ENCODE measurements at places on chromosomes 2 and 18. TPM values are rescaled to one million over a fixed set of nuclear protein-coding genes. Genes with fewer than 3 reads are reported as not detected.

Gene SLC39A10
- 57.0 TPM for total RNA-seq

Gene CIB4
- total RNA-seq: not detected

Gene CHRNG
- not detected for total RNA-seq

Gene HJURP
- total RNA-seq: 14.3 TPM

Gene DPP4
- total RNA-seq: not detected

DNA sequence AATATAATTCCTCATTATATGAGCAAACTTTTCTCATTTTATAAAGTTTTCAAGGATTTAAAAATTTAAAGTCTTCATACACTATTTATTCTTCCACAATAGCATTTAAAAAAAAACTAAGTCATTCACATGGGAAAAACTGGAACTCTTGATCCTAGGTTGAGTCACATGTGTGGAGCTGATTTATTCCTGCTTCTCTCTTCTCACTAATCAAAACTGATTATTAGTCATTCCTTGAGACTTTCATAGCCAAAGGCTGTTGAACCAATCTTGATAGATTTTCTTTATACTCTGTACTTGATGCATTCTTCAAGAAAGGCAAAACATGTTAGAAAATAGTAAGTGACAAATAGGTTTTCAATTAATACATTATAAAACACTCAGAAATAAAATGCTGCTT is 27.4 kb downstream of the NR4A2 start:
- DNase-seq: no peak

DNA sequence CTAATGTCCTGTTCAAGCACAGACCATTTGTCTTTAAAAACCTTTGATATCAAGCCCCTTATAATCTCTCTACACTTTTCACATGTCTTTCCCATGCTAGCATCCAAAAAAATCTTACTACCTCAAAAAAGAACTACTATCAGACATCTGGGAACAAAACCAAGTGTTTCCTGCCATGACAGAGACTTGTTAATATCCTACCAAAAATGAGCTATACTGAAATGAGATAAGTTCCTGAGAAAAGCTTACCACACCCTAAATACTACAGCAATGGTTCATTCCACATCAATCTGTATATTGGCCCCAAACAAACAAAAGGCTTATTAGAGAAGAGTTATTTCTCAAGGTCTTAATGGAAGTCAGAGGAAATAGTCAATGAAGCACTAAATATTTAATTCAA is 230.1 kb downstream of the DYM start:
- peak; percentile 26 for DNase-seq

DNA sequence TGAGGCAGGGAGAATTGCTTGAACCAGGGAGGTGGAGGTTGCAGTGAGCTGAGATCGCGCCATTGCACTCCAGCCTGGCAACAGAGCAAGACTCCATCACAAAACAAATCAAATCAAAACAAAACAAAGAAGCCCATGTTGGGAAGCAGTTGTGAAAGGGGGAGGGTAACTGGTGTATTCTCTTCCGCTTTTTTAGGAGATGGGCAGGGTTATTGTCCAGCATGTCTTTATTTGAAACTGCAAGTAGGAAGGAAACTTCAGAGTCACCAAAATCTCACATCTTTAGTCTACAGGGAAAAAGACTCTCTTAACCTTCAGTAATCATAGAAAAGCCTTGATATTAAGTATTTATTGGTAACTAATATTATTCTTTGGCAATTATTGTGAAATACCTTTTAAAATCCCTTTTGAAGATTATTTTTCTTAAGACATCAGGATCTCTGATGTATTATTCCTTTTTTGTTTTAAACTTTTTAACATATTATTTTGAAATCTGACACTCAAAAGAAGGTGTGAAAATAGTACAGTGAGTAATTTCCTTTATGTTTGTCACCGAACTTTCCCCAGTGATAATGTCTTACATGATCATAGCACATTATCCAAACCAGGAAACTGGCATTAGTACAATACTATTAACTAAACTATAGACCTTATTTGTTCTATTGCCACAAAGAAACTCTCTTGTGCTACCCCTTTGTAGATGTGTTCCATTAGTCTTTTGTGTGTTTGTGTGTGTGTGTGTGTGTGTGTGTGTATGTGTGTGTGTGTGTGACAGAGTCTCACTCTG is 84.3 kb upstream of the LTBP1 start:
- no peak for DNase-seq

GRCh38 chr2:59713577-59713976 is 839.9 kb downstream of the BCL11A start:
- no peak for DNase-seq

DNA sequence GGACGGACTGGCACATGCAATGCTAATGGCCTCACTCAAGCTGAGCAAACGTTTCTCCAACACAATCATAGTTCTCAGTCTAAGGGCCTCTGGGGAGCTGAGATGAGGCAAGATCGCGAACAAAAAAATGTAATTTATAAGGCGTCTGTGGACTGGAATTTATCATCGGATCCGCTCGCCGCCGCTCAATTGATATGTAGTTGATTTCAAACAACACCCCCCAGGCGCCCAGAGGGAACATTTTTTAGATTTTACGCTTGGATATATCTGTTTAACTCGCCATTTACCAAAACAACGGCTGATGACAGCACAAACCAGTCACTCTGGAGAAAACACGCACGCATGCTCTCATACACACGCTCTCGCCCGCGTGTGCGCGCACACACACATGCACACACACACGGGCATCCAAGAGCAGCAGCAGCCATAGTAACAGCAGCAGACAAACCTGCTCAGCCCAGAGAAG is 335.8 kb downstream of the SMAD2 start:
- DNase-seq: no peak

DNA sequence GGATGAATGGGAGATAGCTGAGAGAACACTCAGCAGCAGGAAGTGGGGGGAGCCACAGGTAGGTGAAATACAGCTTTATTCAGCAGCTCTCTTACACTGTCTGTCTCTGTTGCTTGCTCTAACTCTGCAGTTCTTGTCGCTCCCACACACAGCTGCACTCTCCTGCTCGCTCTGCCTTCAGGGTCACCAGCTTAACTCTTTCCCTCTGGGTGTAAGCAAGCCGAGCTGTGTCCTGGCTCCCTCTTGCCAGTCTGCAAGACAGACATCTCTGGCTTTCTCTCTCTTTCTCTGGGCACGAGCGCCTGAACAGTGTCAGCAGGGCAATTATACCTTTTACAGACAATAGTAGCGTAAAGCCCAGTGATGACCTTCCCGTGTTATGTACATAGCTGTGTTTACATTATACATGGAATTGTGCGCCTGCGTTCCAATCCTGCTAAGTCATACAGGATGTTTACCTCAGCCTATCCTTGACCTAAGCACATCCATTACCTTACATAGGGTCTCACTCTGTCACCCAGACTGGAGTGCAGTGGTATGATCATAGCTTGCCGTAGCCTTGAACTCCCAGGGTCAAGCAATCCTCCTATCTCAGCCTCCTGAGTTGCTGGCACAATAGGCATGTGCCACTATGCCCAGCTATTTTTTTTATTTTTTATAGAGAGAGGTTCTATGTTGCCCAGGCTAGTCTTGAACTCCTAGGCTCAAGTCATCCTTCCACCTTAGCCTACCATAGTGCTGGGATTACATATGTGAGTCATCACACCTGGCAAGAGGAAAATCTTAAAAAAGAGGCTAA is 57.8 kb upstream of the CHN1 start:
- no peak for DNase-seq

GRCh38 chr2:206145665-206146064 is 13.6 kb downstream of the NDUFS1 start:
- DNase-seq: no peak

DNA sequence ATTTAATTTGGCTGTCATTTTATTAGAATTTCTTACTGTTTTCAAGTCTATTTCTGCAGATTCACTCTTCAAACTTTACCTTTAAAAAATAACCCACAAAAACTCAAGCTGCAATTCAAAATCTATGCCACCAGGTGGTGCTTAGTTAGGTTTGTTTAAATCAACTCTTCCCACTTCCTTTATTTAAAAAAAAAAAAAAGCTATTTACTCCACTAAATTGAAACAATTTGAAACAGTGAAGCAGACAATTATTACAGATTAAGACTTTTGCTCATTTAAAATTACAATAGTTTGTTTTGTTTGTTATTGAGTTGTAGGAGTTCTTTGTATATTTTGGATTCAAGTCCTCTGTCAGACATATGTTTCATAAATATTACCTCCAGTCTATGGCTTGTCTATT is 300.0 kb downstream of the PDE11A start:
- peak; percentile 48 for DNase-seq

- DNase-seq: no peak
Observed at GRCh38 chr2:147774805-147775204, 70.0 kb upstream of the ACVR2A start.

DNA sequence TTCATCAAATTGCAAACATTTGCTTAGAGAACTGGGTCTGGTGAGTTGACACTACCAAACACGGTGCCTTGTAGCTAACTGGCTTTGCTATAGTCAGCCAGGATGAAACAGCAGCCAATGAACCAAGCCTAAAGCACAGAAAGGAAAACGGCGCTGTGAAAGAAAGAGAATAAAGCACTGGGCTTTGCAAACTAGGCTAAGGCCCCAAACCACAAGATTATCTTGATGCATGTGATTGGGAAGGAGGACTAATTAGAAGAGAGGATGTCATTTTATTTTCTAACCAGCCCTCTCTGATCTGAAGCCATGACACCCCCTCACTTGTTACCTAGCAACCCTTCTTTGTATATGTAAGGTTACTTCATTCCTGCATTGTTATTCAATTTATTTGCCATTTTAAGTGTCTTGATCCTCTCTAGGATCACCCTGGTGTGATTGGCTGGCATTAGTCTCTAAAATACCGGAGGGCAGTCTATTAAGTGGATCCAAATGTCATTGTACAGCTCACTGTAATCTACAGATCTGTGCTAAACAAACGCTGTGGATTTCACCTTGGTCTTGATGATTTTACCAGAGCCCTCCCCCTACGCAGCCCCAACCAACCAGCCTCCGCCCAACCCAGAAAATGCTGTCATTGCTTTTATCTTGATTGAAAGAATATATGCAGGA is 395.4 kb upstream of the ACVR2A start:
- no peak for DNase-seq

DNA sequence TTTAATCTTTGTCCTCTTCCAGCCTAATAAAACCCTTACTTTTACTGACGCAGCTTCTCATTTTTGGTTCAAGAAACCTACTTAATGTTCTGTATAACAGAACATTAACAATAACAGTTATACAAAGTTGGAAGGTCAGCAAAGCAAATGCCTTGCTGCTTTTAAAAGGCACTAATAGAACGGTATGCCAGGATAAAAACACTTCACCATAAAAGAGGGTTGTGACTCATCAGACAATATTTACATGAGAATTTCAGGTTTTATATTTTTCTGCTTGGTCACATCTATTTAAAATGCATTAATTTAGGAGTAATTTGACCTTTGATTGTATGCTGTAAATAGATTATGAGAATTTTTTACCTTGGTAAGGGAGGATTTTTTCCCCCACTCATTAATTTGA is 3.0 kb downstream of the KLHL41 start:
- no peak for DNase-seq

DNA sequence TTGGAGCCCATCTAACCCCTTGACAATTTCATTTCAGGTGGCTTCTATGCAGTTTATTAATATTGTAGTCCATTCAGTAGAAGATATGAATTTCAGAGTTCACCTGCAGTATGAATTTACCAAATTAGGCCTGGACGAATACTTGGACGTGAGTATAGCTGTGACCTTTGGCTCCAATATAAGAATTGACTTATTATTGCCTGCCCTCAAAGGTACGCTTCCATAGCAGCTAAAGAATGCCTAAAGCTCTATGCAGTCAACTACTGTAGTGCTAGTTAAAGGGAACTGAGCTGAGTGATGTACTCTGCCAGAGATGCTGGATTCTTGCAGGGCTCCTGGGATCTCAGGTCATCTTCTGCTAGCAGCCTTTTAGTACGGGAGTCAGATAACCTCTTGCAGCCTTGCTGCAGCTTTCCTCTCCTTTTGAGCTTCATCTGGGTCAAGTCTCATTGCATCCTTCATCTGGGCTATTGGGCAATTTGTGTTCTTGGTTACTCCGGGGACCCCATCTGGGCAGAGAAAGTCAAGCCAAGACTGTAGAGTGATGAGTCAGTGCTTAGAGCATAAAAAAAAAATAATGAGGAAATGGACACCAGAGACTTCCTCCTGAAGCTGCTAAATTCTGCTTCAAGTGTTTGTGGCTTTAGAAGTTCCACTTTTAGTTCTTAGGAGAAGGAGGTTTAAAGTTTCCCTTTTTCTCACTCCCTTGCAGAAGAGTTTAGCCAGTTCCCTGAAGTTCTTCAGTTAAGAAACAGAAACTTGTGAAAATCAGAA is 105.6 kb downstream of the PRPF40A start:
- DNase-seq: peak; percentile 91

- no peak for DNase-seq
Observed at GRCh38 chr2:42813763-42814162, 21.4 kb upstream of the HAAO start.

DNA sequence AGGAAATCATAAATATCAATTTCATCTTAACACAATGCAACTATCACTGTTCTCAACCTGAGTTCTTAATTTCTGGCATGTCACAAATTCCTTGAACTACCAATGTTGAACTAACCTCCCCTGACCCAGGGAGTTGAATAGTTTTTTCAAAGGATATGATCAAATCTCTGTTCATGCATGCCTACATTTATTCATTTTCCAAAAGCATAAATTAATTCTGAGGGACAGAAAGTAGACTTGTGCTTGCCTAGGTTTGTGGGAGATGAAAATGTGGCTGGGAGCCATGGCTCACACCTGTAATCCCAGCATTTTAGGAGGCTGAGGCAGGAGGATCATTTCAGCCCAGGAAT is 175.7 kb downstream of the TGIF1 start:
- DNase-seq: no peak

DNA sequence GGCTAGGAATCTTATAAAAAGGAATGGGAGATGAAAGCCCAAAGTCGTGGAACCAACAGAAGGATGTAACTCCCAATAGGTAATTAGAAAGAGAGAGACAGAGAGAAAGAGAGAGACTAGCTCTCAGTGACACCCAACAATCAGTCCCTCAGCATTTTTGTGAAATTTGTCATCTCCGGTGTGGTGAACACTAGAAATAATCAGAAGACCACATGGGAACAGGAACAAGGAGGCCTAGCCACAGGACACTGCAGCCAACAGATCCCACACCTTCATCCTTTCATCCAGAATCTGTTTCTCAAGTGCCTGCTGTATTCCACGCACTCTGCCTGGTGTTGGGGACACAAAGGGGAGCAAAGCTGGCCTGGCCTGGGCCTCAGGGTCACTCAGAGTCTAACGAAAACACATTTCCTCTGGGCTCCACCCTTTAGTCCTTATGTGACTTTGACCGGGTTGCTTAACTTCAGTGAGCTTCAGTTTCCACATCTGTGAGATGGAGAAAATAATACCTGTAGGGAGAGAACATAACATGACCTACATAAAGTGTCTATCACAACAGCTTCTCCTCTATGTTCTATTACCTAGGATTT is 53.1 kb downstream of the EHD3 start:
- no peak for DNase-seq
